Astrocyte of the spinal cord (primary cell): ENCODE measurements at places on chromosomes 16 and 17.
A peak's percentile ranks its signal among the peaks of the same experiment; 100 is the strongest.

DNA sequence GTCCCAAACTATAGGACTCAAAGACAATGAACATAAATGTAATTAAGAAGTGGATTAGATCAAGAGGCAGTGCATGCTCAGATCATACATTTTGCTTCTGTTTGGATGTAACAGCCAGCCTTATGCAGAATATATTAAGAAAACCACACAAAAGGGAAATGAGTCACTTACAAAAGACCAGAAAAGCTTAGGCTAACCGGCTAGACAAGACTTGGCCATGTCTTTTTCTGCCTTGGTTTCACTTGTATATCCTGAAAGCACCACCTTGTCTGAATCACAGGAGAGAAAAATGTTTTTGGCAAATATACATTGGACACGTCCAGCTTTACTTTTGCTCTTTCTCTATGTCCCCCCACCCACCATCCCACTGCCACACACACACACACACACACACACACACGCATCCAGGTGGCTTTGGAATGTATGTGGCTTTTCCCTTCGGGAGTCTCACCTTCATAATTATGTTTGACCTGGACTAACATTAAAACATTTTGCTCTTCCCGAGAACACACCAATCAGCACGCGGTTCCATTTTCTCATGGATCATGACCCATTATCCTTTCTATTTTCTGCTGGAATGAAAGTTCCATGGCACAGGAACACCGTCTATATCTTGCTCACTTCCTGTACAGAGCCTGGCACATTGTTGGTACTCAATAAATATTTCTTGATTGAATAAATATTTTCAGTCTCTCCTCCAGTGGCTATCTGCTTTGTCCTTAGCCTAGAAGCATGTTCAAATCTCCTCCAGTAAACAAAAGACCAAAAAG is 64.6 kb downstream of the CDK5R1 start:
- DNase-seq = peak; percentile 78

DNA sequence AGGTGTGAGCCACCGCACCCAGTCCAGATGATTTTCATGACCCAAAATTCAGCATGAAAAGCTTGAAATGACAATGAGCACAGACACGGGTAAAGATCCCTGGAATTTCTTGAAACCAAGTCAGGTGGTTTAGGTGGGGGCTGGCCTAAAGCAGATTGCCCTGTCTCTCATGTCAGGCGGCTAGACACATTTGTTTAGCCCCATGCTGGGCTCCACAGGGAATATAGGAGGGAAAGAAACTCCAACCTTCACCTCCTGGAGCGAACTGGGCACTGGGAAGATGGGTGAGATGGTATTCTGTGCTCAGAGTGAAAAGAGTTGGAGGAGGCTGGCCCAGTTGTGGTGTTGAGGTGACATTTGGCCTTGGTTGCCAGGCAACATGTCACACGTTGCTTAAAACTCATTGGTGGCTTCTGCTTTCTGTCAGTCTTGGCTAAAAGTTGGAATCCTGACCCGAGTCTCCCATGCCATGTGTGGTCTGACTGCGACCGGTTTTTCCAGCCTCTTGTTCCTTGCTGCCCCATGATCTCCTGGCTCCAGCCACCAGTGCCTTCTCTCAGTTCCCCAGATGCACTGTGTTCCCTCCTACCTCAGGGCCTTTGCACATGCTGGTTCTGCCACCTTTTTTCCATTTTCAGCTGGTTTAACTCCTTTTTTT is 113.7 kb downstream of the ABCC6 start:
- no peak for DNase-seq

DNA sequence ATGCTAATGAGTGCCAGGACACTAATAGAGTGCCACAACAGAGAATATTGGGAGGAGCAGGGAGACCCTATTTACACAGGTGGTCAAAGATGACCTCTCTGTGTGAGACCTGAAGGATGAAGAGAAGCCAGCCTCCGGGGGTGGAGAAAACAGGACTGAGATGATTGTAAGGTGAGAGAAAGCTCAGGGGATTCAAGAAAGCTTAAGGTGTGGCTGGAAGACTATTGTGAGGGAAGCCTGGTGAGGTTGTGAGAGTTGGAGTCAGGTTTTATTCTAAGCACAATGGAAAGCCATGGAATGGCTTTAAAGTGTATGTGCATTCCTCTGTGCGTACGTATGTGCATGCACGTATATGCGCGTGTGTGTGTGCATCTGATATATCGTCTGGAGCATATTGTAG is 10.4 kb upstream of the MARCHF10 start:
- DNase-seq = no peak

DNA sequence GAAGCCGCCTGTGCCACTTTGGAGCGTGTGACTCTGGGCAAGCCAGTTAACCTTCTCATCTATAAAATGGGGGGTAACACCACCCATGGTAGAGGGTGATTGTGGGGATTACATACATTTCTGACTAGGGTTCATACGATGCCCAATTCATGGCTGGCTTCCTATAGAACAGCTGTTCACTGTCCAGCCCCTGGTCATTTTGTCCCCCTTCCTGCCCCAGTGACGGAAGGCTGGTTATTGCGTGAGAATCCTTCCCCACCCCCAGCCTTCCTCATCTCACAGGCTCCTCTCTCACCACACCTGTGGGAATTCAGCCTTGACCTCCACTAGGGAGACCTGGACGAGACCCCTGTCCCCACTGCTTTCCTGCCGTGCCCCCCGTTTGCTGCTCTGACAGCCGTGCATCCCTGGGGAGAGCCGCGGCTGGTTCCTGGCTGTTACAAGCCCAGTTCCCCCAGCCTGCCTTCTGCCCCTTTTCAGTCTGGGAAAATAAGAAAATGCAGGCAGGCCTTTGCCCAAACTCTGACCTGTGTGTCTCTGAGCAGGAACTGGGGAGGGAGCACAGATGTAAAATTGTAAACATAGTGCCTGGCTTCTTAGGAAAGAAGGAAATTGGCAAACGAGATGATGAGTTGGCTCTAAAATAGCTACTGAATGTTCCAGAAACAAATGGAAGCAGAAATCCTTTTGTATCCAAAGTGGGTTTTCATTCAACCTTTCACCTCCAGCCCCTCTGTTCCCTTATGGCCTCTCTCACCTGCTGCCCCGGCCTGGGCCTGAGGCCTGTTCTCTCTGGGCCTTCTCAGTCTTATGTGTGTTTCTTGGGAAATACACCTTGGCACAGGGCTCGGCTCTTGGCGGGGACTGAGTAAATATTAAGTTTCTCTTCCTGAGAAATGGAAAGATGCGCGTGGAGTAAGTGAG is 67.3 kb downstream of the OR1D5 start:
- DNase-seq = no peak

DNA sequence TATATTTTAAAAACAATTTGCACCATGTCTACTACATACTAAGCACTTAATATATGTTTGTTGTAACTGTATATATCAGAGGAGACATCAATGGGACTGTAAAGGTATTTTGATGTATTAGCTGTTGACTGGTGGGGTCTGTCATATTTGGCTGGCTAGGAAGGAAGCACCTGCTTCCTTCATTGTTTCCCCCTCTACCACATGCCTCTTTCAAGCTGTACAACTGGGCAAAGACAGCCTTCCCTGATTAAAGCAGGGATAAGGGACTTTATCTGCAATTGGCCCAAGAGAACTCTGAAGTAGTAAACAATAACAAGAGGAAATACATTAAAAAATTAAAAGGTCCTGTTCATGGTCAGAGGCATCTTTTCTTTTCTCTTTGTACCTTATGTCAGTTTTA is 5.5 kb upstream of the SLFN12L start:
- no peak for DNase-seq
